ENCODE measurements at places on chromosomes 2 and 18.

- DNase-seq, result no peak
Observed at GRCh38 chr2:112483831-112484230, 1.9 kb downstream of the TTL start.

DNA sequence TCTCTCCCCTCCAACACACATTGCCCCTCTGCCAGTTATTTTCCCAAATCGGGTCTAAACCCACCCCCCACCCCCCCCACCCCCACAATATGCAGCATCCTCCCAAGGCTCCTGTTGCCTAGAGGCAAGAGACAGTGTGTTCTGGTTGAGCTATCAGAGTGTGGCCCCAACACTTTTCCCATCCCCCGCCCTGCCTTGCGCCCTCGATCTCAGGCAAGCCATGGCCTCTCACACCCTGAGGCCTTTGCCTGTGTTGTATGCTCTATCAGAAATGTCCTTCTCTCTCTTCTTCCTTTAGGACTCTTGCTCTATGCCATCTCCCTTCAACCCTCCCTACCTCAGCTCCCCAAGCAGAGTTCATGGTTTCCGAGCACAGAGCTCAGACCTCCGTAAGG lies 9.5 kb upstream of the GRHL1 start:
- no peak for DNase-seq

DNA sequence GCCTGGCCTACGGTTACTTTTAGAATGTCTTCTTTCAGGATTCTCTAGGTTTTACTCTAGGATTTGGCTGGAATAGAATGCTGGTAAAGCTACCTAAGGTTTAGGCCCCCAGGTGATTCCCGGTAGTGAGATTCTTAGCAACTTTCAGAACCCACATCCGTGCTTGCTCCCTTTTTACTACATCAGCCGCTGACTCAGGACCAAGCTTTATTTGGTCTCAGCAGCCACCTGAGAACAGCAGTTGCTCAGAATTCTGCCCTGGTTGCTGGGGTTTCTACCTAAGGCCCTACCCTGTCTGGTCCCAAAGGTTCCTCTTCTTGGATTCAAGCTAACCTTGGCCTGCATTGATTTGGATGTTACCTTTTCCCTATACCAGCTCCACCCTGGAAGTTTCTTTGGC lies 36.1 kb upstream of the NDUFV2 start:
- DNase-seq, result no peak

DNA sequence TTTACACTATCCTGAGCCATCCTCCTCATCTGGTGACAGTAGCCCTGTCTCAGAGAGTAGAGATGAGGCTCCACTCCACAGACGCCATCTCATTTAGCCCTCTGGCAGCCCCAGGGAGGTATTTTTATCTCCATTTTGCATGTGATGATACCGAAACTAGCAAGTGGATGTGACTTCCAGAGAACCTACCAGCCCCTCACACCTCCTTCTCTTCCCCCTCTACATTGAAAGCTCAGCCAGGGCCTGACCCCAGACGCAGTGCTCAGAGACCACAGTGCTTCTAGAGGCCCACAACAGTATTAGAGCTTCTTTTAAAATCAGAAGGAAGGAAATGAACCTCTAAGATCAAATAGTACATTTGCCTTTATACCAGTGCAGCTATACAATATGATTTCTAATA lies 8.3 kb downstream of the GYPC start:
- DNase-seq, result no peak

DNA sequence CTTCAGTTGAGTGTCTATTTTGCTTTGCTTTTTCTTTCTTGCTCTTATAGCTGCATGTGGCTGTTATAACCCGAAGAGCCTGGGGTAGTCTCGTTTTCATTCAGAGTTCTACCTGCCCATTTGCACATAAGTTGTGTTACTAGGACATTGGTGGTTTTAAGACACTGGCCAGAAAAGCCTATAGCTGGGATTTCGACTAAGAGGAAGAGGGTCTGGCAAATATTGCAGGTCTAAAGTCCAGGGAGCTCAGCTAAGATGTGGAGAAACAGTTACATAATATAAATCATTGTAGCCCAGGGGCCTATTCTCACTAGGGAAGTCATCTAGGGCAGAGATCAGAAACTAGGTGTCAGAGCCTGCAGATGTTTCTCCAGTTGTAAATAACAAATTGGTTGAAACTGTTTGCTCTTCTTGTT lies 120.8 kb downstream of the BABAM2 start:
- no peak for DNase-seq

DNA sequence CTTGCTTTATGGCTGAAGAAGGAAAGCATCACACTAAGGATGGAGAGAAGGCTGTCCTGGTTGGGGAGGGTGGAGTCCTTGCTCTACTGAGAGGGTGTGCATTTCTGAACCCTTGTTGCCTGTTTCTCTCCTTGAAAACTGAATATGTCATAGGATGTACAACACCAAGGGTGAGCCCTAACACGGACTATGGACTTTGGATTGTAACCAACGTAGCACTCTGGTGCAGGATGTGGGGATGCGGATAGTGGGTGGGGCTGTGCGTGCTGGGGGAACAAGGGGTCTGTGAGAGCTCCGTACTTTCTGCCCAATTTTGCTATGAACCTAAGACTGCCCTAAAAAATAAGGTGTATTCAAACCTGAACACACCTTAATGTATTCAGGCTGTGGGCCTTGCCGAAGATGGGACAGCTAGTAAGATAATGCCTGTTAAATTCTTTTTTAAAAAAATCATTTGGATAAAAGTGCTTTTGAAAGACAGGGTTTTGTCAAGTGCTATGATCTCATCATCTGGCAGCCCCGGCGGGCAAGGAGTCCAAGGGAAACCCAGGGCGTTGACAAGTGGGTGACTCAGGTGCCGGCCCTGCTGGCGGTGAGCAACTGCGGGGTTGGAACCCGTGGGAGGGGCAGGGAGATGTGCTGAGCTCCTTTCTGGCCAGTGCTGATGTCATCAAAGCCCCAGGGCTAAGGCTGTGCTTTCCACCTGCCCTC lies 54.0 kb downstream of the GATA6 start:
- DNase-seq, result no peak

DNA sequence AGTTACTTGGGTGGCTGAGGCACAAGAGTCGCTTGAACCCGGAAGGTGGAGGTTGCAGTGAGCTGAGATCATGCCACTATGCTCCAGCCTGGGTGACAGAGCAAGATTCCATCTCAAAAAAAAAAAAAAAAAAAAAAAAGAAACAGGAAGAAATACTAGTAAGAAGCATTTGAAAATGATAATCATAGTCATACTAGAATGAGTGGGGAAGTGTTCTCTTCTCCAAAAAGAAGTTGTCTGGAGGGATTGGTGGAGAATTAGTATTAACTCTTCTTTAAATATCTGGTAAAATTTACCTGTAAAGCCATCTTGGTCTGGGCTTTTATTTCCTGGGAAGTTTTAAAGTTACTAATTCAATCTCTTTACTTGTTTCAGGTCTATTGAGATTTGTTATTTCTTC lies 131.8 kb downstream of the FAM210A start:
- DNase-seq, result no peak

DNA sequence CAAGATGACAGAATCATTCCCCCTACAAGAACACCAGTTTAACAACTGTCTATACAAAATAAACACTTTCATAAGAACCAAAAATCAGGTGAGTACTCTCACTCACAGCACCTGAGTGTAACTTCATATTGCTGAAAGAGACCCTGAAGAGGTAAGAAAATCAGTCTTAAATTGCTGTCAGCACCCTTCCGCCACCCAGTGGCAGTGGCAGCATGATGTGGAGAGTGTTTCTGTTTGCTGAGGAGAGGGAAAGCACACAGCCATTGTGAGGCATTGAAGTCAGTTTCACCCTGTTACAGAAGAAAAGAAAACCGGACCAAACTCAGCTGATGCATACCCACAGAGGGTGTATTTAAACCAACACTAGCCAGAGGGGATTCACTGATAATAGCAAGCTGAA lies 1240.8 kb upstream of the CRIM1 start:
- no peak for DNase-seq

DNA sequence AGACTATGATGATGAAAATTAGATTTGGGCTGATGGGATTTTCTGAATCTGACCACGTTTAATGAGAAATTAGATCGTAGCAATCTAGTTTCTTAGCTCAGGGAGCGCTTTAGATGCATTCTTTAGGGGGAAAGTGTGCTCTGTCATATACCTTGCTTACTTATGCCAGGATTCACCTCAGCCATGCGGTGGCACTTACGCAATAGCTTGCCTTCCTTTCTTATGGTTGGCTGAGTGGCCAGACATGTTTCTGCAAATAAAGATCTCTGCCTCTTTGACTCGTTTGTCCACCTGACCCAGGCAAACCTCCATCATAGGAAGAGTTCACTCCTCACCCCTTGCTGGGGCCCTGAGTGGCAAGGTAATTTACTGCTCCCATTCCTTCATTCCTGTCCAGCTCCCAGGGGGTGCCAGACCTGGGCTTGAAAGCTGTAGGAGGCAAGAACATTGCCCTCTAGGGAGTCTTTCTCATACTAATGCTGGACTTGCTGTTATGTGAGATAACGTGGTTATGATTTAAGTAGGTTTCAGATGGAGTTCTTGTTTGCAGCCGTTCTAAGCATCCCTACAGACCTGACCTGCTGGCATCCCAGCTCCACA lies 57.1 kb downstream of the FBLN7 start:
- no peak for DNase-seq

DNA sequence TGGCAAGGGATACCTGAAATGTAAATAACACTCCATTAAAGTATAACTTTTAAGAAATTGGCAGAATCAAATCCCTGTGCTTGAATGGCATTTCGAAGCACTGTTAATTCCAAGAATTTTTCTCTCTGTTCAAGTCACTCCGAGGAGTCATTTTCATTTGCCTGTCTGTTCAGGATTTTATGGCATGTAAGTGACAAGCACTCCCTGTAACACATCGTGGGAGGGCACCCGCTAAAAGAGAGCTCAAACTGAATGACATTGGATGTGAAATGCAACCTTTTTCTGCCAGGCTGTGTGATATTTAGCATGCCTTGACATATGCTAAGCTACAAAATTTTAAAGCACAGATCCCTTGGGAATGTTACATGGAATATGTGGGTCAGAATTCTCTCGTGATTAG lies 339.6 kb downstream of the LRRTM1 start:
- no peak for DNase-seq

- no peak for DNase-seq
Observed at GRCh38 chr18:13556502-13556901, 169.9 kb downstream of the FAM210A start.

DNA sequence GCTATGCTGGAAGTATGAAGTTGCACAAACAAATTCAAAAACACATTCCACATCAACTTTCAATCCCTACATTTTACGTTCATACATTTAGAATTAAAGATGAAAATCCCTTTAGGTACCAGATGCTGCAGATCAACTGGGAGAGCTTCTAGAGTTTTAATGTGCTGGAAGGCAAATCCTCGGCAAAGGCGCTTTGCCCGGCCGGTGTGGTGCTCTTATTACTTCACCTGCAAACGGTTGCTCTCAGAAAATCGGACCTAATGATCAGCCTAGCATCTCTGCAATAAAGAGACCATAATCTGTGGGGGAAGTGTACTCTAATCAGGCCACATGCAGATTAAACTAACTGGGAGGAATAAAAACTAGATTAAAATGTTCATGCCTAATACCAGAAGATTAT lies 513.8 kb downstream of the ZEB2 start:
- DNase-seq, result no peak

GRCh38 chr2:118115761-118116160 lies 27.5 kb downstream of the INSIG2 start:
- no peak for DNase-seq

- no peak for DNase-seq
Observed at GRCh38 chr2:98909317-98910211, 26.5 kb downstream of the CRACDL start.

DNA sequence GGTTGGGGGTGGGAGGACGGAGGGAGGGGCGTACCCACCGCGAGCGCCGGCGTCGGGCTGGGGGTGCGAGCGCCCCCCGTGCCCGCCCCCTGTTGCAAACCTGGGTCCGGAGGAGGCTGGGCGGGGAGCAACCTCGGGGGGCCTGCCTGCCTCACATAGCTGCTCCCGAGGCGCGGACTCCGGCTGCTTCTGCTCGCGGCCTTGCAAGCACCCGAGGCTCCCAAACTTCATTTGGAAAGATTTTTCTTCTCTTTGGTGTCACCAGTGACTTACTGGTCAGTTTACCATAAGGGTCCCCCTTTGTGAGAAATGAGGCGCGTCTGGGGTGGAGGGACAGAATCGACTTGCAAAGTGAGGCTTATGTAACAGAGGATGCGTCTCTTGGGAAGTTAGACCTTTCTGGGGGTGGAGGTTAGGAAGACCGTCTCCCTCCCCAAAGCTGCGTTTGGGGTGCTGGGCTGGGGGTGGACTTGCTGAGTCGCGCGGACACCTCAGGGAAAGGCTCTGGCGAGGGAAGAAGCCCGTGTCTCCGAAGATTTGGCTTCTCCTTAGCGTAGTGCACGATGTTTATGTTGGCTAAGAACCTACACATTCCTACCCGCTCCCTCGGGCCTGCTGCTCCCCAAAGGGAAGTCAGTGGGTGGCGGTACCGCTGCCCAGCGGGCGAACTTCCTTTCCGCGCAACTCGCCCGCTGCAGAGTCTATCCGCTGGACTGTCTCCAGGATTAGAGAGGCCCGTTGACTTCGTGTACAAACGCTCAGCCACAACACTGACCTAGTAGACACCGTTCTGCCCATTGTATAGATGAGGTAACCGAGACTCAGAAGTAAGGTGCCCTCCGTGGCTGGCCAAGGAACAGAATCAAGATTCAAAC lies 559 bp downstream of the TMEM37 start:
- DNase-seq, result no peak

- no peak for DNase-seq
Observed at GRCh38 chr2:120692691-120693090, 43.0 kb upstream of the GLI2 start.

Measured in amygdala (tissue), 56 donors.